Activated naive CD4-positive, alpha-beta T cell treated with anti-CD3 and anti-CD28 coated beads, Interleukin-2, amount 50 U/mL, for 72 hours (primary cell): ENCODE measurements at places on chromosomes 11 and 22. TPM values are rescaled to one million over a fixed set of nuclear protein-coding genes. Genes with fewer than 3 reads are reported as not detected.

The C22orf23 gene
- not detected for total RNA-seq

DNA sequence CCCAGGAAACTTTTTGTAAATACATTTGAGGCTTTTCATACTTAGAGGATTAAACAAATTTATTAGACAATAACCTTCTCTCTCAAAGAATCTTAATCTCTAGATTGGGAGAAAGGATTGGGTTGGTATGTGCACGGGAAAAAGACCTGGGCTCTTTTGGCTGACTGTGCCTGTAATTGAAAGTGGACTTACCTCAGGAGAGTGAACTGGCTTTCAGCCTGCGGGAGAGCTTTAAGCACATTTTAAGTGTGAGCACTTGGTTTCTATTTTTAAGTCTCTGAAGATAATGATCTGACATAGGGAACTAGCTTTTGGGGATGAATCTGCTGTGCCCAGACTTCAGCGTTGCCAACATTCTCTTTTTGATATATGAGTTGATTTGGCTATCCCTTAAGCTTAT, 35.8 kb downstream of the UVRAG start:
- DNase-seq = no peak

The RIN1 gene
- total RNA-seq = 2.6 TPM

The GTPBP1 gene
- 142 TPM for total RNA-seq

GRCh38 chr11:120170741-120171261, 32.9 kb upstream of the TRIM29 start:
- DNase-seq = no peak

DNA sequence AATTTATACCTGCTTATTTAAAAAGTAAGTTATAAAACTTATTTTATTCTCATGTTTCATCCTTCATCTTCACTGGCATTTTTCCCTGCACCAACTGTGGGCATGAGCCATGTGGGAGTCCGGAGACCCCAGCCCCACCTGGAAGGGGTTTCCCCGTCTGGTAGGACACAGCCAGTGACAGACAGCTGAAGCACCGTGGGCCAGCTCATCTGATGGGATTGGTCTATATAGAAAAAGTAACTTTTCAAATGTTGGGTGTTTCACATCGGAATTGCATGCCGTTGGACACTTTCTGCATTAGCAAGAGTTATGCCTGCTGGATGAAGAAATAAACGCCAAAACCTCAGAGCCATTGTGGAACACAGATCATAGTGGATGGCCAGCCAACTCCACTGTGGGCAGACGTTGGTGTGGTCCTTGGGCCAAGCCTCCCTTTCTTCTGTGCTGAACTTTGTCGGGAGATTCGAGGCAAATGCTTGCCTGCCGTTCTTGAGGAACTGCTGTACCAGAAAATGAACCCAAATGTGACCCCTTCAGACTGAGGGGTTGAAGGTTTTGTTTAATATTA, 1329.3 kb downstream of the TBC1D22A start:
- no peak for DNase-seq

The CDC42EP2 gene
- total RNA-seq = 3.5 TPM

DNA sequence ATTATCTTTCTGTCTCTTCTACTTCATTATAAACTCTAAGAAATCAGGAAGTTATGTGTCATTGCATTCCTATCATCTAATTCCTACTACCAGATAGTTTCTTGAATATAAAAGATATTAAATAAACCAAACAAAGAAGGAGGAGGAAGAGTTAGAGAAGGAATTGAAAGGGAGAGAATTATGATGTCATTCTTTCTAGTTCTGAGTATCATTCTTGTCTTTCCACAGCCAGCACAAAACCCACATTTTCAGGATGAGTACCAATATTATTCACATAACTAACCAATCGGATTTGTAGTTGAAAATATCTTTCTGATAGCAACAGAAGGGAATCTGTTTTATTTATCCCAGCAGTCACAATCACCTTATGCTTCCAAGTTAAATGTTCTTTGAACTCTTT, 13.3 kb downstream of the MS4A13 start:
- no peak for DNase-seq
